Fibroblast of the conjunctiva (primary cell): ENCODE measurements at places on chromosomes 6 and 20.

GRCh38 chr20:35410613-35411012 lies 1.2 kb downstream of the UQCC1 start:
- DNase-seq, result no peak

DNA sequence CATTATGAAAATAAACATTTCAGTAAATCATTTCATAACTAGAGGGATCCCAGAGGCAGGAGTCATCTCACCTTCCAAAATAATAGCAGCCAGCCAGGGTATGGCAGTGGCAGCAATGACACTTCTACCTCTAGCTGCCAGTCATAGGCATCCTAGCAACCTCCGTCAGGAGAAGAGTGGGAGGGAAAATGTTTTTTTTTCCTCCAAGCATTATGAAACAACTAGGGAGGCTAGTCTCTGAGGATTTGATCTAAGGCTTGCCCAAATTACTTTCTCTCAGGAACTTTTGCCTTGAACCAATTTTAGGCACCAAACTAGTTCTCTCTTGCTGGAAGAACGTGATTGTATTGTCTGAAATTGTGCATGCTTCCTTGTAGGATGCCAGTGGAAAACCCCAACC lies 208.7 kb upstream of the PREP start:
- no peak for DNase-seq

DNA sequence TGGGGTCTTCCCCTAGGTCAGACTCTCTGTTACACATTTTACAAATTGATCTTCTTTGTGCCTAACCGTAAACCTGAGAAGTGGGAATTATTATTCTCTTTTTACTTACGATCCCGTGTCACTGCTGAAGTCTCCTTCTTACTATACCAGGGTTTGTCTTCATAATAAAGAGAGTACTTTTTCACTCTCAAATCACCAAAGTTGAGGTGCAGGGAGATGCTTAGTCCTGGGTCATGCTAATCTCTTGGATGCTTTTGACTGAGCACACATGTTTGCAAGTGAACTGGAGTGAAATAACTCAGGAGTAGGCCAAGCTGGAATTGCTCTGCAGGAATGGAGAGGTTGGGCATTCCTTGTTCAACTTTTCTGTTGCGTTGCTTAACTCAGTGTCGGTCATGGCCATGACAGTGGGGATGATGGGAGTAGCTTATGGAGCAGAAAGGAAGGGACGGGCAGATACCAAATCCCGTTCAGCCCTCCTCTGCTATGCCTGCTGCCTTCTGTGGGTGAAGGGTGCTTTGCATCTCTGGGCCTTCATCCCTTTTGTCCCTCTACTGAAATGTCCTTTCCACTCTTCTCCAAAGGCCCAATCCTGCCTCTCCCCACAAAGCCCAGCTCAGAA lies 15.2 kb upstream of the TAGAP start:
- no peak for DNase-seq

- DNase-seq, result no peak
These were observed 20.8 kb downstream of the RRBP1 start for GRCh38 chr20:17661121-17661744.

- no peak for DNase-seq
These were observed 62.0 kb downstream of the IYD start for GRCh38 chr6:150430815-150431214.

- DNase-seq, result no peak
These were observed 18.8 kb downstream of the ARHGAP40 start for GRCh38 chr20:38620441-38620840.

DNA sequence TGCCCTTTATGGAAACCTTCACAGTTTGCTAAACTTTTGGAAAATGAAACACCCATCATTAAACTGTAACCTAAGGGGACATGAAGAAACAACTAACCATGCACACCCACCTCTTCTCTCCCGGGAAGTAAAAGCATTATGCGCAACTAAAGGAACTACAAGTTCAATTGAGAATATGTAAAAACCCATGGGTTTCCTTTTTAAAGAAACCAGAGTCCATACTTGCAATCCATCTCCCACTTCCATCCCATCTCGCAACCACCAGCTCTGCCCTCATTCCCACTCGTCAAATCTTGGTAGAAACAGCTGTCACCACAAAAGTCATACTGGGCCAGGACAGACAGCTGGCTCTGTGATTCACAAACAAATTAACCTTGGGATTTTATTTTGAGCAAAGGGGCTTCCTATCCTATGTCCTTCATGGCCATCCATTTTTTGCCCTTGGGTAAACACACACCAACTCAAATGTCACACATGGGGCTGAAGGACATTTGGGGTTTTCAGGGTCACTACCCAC lies 81.5 kb downstream of the HAO1 start:
- no peak for DNase-seq

- DNase-seq, result no peak
These were observed 12.3 kb downstream of the DYNLT2 start for GRCh38 chr6:169738976-169739529.

DNA sequence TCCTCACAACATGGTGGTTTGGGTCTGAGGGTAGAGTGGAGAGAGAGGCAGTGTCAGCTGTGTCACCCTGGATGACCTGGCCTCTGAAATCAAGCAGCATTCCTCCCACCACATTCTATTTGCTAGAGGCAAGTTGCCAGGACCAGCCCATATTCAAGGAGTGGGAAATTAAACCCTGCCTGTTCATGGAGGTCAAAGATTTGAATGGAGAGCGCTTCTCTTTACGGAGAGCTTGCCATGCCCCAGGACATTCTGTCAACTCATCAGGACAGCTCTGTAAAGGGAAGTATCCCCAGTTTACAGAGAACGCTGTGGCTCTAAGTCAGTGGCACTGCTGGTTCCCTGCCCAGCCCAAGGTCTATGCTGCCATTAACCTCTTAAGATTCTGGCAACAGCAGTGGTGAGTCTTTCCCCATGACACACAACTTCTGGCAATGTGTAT lies 90.0 kb upstream of the INSM1 start:
- no peak for DNase-seq

DNA sequence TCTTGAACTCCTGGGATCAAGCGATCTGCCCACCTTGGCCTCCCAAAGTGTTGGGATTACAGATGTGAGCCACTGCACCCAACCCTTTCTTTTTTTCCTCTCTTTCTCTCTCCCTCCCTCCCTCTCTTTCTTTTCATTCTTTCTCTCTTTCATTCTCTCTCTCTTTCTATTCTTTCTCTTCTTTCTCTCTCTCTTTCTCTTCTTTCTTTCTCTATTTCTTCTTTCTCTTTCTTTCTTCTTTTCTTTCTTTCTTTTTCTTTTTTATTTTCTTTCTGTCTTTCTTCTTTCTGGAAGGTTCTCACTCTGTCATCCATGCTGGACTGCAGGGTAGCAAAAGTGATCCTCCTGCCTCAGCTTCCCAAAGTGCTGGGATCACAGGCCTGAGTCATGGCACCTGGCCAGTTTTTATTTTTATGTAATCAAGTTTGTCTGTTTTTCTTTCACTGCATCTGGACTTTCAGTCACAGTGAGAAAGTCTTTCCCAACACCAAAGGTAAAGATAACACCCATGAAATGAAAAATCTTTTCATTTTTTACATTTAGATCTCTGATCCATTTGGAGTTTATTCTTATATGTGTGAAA lies 20.2 kb upstream of the BCLAF1 start:
- DNase-seq, result no peak

DNA sequence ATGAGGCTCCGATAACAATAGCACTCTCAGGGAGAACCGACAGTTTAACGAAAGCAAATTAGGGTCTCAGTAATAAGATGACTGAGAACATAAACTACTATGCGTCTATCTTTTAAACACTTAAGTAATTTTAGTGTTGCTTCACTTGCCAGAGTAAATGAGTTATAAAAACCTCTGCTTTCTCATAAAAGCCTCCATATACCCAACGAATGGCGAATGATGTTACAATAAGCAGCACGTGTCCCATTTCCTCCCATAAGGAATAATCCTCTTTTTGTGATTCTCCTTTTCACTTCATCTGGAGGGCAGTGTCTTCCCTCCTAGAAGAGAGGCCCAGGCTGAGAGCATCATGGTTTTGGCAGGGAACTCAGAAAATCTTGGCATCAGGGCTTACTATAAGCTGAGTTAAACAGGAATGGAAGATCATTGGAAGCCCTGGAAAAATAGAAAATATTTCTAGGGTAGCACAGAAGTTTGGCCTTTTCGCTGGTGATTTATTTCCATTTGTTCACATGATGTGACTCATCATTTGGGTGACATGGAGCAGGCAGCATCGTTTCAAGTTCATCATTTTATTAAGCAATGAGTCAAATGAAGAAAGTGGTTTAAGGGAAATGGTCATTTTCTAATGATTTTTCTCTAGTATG lies 255.4 kb downstream of the ATXN1 start:
- peak; percentile 65 for DNase-seq

DNA sequence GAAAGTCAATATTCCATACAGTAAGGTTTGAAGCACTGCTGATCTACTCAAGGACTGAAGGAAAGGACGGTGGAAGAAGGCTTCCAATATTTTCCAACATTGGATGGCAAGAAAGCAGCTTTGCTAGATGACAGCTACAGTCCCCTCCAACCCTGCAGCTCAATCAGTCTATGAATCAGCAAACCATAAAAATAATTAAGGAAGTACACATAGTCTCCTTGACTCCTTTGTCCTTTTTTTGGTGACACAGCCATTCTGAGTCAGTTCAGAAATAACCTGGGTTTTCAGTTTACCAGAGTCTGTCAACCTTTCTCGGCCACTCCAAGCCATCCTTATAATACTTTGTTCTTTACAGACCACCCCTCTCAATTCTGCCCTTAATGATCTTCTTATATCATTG lies 232.5 kb downstream of the IBTK start:
- no peak for DNase-seq

DNA sequence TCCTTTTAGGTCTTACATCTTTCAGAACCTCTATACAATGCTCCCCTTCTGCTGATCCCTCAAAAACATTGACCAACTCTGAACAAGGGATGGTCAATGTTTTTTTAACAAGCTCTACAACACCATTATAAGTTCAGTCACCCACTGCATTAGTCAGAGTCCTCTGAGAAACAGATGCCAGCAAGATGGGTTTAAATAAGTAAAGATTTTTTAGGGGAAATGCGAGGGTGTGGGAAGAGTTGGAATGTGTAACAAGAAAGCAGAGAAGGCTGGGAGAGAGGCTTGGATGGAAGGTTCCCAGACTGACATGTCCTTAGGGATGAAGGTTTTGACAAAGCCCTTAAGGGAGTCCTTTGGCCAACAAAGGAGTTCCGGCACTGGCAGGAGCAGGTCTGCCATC lies 478.3 kb downstream of the FRK start:
- DNase-seq, result no peak

GRCh38 chr6:97812940-97813339 lies 529.9 kb upstream of the MMS22L start:
- no peak for DNase-seq

DNA sequence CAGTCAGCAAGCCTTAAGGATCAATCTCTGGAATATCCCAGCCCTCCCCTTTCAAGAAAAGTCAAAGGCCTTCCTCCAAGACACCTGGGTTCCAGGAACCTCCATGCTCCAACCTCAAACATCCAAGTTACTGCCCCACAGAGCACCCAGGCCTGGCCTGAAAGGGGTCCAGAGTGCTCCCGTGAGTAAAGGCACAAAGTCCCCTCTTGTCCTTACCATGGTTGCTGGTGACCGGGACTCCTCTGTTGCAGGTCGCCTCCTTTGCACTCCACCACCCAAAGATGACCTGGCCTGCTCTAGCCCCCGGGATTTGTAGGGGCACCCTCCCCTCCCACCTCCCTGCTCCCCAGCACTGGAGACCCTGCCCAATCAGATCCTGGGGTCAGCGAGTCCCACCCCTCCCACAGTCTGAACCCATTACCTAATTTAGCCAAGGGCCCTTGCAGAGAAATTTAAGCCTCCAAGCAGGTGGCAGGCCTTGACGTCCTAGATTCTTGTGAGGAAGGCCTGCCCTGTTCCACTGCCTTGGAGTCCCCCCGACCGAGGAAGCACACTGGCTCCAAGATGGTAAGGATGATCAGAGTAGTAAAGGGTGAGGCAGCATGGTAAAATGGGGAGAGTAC lies at the start of gene TNNC2:
TSS of gene TNNC2 (minus strand) at position 283 of the 623 bp plus-strand sequence. CDS start at position 219, 64 bp downstream.
- DNase-seq, result no peak

GRCh38 chr20:19677336-19677735 lies 80.7 kb upstream of the RIN2 start:
- DNase-seq, result no peak

- DNase-seq, result no peak
These were observed 25.0 kb upstream of the C6orf62 start for GRCh38 chr6:24743944-24744335.

- DNase-seq, result peak; percentile 43
These were observed 85.9 kb downstream of the SMOC2 start for GRCh38 chr6:168526841-168527281.
